Dermis blood vessel endothelial cell (primary cell): ENCODE measurements at places on chromosomes 6 and 20. TPM values are rescaled to one million over a fixed set of nuclear protein-coding genes. Genes with fewer than 3 reads are reported as not detected.

The RAMACL gene
- total RNA-seq: 2.9 and 6.6 TPM in 2 replicates

The ADTRP gene
- 0.47 and 0.85 TPM in 2 replicates for total RNA-seq

The AVP gene
- not detected in 2 replicates for total RNA-seq

The NUP153 gene
- total RNA-seq: 31.3 and 41.7 TPM in 2 replicates

The SLC22A3 gene
- total RNA-seq: under 0.01 TPM in 1 of 2 replicates, not detected in the other

The LINC00237 gene
- not detected in 2 replicates for total RNA-seq

The TTK gene
- total RNA-seq: 8.5 and 37.9 TPM in 2 replicates

The LGSN gene
- not detected in 2 replicates for total RNA-seq

The TRAPPC3L gene
- 0.17 TPM in 1 of 2 replicates, not detected in the other for total RNA-seq
